Anterior cingulate cortex (tissue), 58 donors: ENCODE measurements at places on chromosomes 13 and 19.

DNA sequence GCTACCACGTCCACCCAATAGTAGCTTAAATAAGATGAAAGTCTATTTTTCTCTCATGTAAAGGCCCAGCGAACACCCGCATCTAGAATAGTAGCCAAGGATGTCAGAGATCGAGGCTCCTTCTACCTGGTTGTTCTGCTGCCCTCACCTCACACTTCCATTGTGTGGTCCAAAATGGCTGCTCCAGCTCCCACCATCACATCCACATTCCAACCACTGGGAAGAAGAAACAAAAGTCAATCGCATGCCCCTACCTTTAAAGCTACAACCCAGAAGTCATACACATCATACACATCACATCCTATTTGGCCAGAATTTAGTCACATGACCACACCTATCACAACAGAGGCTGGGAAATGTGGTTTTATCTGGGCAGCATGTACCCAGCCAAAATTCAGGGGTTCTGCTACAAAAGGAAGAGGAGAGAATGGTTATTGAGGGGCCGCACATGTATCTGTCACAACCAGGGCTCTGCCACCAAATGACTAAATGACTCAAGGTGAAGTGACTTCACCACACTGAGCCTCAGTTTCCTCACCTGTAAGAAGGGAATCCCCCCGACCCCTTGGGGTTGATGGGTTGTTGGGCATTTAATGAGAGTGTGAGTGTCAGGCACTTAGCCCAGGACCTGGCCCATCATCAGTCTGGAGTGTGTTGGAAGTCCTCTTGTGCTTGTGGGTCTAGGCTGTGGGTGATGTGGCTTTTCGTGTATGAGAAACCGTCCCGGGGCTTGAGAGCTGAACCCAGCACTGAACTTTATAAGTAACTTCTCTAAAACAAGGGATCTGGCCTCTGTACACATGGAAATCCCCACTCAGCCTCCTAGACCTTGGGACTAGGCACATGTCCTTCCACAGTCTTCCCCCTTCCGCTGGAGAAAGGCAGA is 10.2 kb upstream of the CBLC start:
- no peak for DNase-seq

DNA sequence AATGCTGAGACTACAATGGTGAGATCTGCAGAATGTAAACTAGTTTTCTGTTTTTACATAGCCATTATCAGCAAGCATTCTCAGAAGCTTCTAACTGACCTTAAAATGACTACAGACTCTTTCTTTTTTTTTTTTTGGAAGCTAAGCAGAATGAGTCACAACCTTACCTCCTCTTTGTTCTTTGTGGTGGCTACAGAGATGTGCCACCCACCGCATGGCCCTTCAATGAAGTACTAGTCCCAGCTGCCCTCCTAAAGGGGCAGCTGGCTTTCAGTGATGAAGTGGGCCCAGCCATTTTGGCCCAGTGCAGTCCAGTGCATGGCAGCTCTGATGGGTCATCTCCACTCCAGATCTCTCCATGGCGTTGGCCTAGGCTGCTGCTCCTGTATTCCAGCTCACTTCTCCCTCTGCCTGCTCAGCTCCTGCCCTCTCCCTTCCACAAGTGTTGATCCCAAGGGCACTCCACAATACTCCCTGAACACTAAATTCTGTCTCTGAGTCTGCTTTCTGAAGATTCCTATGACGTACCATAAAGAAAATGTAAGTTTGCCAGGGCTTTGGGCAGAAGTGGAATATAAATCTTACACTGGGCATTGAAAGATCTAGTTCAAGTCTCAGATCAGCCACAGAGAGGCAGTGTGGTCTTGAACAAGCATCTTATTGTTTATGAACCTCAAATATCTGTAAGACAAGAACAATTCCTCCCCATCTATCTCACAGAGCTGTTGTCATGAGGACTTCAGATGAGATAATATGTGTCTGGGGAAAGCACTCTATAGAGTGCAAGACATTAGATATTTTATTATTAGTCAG is 85.6 kb downstream of the RXFP2 start:
- no peak for DNase-seq

- DNase-seq: no peak
Measured at GRCh38 chr19:45995715-45996385, 583 bp downstream of the CCDC61 start.

DNA sequence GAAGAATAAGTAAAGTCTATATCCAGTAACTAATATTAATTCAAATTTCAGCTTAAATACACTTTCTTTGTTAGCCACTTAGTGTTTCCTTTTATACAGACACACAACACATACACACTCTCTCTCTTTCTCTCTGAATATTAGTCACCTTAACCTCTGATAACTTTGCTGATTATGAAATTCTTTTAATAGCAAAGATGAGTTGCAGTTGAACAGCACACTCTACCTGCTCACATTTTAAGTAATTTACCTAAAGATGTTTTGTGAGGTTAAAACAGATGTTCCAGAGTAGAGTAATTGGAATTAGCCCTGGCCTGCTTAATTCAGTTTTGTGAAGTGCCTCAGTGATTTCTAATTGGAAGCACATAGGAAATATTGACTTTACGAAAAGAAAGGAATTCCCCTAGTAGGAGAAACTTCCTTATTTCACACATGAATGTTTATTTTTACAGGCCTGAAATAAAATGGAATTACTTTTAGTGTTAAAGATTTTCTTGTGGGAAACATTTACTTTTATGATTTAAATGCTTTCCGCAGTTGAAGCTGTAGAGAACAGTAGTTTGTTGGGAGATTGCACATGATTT is 184.3 kb downstream of the MYO16 start:
- no peak for DNase-seq

DNA sequence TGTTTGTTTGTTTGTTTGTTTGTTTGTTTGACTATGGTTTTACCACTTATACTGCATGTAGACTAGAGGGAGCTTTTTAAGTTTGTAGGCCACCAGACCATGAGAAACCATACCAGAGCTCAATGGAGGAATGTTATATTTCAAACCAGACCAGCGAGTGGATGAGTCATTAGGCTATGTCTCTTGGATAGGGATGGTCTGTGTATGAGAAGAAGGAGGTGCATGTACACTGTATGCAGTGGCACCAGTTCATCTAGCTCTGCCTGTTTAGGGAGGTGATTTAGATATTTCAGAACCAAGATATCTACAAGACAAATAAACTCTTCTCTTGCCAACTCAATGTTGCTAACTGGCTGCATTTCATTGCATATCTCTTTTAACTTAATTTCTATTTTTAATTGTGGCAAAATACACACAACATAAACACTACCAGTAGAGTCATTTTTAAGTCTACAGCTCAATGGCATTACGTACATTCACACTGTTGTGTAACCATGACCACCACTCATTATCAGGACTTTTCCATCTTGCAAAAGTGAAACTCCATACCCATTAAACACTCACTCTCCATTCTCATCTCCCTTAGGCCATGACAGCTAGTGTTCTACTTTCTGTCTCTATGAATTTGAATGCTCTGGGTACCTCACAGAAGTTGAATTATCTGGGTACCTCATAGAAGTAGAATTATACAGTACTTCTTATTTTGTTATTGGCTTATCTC is 29.2 kb downstream of the SYDE1 start:
- no peak for DNase-seq
